ENCODE measurements at places on chromosomes 4 and X.

- DNase-seq: no peak
These were observed 269.4 kb upstream of the SMIM31 start for GRCh38 chr4:164484551-164484950.

DNA sequence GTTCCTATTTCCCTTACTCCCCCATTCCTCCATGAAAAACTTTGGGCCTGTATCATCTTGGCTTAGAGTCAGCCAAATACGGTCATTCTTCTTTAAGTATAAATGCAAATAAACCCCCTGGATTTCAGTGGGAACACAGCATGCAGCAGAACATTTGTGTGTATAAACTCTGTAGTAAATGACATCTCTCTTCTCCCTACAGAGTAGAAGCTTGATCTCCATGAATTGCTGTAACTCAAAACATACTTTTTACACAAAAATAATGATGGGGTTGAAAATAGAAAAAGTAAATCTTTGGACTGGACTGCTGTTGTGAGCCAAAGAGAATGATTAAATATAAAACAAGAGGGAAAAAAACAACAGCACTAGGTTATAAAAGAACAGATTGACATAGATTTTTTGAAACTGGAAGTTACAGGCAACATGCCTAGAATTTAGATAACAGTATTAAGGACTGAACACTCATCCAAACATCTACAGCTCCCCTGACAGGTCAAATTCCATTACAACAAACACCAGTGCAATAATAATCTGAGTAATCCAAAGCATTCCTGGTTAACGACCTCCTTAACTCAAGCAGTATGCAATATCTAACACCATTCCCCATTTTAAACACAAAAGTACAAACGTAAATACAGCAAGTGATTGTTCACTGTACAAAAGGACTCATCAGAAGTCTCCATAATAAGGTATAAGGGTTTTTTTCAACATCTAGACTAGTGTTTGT is 30.7 kb downstream of the TSPAN5 start:
- DNase-seq: no peak

- DNase-seq: no peak
These were observed 77.0 kb downstream of the LRP2BP start for GRCh38 chr4:185318679-185319078.

GRCh38 chr4:144556636-144557035 is 89.3 kb upstream of the HHIP start:
- no peak for DNase-seq

- DNase-seq: peak; percentile 78
These were observed at the start of gene TMEM131L for GRCh38 chr4:153466081-153466948. Gene TMEM131L, plus strand, starts transcription at chr4:153466360. Its CDS starts 38 bp downstream, at chr4:153466398.

GRCh38 chr4:6267573-6267972 is 2.1 kb upstream of the WFS1 start:
- DNase-seq: no peak

GRCh38 chr4:173258866-173259265 is 75.3 kb downstream of the HMGB2 start:
- DNase-seq: no peak

DNA sequence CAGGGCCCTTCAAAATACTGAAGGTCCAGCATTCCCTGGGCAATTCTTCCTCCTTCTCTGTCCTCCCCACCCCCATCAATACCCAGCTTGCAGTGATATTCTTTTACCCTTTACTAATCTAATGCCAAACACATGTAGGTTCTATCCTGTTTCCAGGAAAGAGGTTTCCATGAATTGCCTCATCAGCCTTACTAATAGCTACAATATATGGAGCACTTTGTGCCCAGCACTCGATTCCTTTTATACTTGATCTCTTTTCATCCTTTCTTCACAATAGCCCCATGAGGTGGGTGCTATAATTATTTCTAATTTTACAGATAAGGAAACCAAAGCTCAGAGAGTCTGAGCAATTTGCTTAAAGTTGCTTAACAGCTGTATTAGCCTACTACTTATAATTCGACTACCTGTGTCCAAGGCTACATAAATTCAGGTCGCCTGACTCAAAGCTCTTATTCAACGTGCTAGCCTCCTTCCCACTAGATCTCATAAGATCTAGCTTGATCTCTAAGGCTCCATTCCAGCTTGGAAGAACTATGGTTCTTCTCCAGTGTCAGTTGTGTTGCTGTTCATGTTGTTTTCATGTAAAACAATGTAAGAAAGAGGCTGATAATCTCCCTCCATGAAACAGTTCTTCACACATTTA is 229.6 kb upstream of the PGRMC2 start:
- no peak for DNase-seq

DNA sequence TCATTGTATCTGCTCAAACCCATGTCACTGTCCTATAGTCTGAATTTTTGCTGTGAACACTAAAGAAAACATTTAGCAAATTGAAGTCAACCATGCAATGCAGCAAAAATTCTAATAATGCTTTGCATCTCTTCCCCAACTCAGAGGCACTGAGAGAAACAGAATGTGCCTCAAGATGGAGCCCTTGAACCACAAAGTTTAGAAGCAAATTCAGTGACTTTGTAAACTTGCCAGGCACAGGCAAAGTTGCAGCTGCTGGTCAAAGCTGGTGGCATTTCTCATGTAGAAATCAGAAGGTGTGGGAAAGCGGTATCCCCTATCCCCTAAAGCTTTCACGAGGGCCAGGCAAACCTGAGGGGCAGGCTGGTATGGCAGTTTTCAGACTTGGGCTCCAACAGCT is 121.7 kb upstream of the DIPK2B start:
- DNase-seq: no peak

DNA sequence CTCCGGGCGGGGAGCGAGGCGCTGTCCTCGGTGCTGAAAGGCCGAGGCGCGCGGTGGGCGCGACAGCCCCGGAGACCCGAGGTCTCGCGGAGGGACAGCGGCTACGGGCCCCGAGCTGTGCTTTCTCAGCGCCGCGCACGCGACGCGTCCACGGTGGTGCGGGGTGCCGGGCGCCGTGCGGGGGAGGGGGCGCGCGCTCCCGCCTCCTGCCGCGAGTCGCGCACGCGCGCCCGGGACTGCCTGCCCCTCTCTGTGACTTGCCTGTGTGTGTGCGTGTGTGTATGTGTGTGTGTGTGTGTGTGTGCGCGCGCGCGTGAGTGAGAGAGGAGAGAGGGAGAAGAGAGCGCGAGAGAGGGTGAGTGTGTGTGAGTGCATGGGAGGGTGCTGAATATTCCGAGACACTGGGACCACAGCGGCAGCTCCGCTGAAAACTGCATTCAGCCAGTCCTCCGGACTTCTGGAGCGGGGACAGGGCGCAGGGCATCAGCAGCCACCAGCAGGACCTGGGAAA is at the start of gene GRIA2:
TSS of gene GRIA2 (plus strand) at position 358 of the 511 bp plus-strand sequence. CDS start 315 bp downstream, outside the sequence.
- DNase-seq: no peak

DNA sequence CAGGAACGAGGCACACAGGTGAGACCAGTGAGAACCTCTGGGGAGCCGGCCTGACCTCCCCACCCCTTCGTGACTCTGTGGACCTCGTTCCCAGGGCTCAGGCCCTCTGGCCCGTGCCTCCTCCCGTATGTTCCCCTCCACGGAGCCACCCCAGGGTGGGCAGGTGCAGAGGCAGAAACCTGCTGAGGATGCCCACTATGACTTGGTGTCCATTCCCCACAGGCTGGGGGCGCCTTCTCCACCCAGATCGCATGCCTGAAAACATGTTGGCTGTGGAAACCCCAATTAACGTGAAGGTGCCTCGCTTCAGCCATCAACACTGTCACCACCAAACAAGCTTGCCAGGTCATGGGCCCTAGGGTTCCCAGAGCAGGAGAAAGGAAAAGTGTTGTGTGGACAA is 27.0 kb downstream of the BLOC1S4 start:
- no peak for DNase-seq

- no peak for DNase-seq
These were observed 330.0 kb downstream of the TLL1 start for GRCh38 chr4:166202991-166203390.

DNA sequence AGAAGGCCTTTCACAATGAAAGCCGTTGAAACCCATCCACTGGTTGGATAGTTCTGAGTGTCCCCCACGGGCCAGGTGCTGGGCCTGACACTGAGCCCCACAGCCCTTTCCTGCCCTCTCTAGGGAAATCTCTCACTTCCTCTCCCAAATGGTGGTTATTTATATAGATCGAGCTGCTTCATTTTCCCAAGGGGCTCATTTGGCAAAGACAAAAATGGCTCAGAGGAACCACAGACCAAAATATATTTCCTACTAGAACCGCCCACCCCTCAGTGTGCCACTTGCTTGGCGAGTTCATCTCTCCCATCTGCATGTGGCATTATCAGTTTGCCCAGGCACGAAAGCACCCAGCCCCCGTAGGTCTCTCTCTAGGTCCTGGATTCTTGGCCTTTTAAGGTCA is 53.3 kb upstream of the STIM2 start:
- DNase-seq: no peak

DNA sequence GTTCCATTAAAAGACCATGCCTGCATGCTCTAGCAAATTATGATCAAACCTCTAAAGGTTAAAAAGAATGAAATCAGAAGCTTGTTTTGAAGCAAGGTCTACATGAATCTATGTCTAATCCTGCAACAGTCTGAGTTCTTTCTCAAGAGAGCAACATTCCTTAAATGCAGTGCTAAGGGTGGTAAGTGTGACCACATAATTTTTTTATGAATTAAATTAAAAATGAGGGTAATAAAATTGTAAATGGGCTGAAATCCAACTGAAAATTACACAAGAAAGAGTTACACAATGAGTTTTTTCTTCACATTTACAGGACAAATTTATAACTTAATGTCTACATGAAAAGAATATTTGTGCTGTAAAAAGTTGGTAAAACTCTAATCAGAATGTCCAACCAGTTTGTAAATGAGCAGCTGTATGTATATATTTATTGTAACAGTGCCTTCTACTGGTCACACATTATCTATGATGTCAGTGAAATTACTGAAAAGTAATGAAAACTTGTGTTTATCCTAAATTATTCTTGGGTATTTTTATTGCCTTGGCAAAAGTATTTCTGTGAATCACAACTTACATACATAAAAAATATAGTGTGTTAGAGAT is 336.3 kb upstream of the PITX2 start:
- DNase-seq: no peak

DNA sequence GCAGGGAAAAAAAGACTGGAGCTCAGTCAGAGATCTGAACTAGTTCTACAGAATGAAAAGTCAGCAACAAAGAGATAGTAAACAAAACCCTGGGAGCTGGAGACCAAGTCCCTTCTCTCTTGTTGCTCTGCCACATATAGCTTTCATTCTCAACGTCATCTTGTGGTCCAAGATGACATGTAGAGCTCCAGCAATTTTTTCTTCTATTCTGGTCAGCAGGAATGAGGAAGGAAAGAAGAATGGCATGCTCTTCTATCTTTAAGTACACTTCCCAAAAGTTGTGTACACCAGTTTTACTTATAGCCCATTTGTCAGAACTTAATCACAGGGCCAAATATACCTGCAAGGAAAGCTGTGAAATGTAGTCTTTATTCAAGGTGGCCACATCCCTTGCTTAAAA is 45.6 kb downstream of the RAP2C start:
- DNase-seq: no peak

GRCh38 chr4:100285121-100285520 is 94.9 kb upstream of the DDIT4L start:
- no peak for DNase-seq

- no peak for DNase-seq
These were observed 180.4 kb downstream of the MAML3 start for GRCh38 chr4:139973616-139974015.

DNA sequence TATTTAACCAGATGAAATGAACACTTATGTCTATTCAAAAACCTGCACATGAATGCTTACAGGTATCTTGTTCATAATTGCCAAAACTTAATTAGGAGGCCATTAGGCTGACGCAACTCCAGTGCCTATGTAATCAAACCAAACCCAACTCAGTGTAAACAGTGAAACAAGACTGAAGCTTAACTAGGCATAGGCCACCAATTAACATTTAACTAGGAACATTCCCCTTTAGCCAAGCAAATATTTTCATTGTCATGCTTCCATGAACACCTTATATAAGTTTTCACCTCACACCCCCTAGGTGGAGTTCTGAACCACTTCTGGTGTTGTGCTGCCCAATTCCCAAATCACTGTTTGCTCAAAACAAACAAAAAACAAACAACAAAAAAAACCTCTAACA is 686.0 kb downstream of the STPG2 start:
- DNase-seq: no peak

DNA sequence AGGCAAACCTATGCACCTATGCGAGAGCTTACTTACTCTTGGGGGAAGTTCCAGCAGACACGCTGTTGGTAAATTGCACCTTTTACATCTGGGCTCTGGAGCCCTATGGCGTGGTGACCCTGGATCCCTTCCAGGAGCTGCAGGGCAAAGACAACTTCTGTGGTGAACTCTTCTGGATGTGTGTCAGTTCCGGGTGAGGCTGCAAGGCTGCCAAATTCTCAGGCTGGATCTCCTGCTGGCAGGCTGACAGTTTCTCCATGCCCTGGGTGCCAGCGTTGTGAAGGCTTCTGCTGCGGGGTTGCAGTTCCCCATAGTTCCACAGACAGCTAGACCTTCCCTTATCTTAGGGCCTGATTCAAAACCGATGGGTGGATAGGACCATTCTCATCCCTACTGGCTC is 37.9 kb downstream of the RAP2C start:
- no peak for DNase-seq

GRCh38 chrX:150197388-150197787 is 165.7 kb upstream of the MAMLD1 start:
- DNase-seq: no peak

- no peak for DNase-seq
These were observed 14.6 kb downstream of the FTHL17 start for GRCh38 chrX:31057291-31057690.

DNA sequence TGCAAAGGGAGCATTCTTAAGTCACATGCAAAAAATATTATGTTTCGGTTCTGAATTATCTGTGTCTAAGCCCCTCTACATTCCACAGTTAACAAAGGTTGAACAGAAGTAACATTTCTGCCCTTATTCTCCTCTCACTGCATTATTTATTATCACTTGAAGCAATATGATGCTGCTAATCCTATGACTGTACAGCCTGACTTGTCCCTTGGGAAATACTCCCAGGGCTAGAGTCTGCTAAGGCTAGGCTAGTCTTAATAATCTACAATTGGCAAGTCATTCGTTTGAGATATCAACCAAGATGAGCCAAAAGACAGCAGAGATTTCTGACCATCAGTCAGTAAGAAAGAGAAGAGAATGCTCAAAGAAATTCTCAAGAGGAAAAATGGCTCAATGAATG is 226.9 kb upstream of the HCCS start:
- no peak for DNase-seq

DNA sequence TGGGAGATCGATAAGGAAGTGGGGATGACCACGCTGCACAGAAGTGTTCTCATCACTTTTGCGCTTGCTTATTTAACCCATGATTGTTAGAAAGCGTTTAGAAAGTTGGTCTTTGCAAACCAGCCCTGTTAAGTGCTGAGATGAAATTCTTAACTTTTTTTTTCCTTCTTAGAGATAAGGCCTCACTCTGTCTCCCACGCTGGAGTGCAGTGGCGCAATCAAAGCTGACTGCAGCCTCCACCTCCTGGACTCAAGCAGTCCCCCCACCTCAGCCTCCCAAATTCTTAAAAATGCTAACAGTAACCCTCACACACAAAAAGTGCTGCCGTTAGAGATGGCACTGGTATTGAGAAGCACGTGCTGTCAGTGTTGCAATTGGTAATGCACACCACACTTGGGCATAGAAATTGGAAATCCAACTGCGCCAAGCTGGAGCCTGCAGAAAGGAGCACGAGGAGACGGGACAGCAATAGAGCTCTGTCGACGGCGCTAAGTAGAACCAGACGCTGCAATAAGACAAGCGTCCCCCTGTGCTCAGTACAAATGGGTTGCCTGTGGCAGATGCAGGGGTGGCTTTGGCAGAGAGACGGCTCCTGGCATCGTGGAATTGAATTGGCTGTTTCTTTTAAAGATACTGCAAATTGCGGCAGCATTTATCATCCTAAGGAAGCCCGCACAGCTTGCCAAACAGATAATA is 113.4 kb downstream of the TBL1X start:
- DNase-seq: no peak

All from CD4-positive, alpha-beta T cell (primary cell).